GM03348 (cell line): ENCODE measurements at places on chromosomes 5 and 9.
A peak's percentile ranks its signal among the peaks of the same experiment; 100 is the strongest.

- peak; percentile 39 for DNase-seq
Measured at GRCh38 chr9:123568691-123569688, 213.0 kb downstream of the CRB2 start.

DNA sequence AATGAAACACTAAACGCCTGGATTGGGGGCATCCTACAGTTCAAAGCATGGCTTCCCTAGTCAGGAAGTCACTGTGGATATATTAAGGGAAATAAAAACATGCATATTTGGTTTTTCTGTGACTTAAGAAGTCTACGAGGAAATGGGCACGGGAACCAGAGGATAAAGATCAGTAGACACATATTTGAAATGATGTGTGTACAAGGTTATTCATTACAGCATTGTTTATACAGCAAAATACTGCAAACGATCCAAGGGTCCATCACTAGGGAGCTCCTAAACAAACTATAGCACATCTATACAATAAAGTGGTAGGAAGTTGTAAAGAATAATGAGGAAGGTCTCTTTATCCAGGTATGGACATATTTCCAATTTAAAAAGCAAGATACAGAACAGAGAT, 71.8 kb downstream of the EFNA5 start:
- DNase-seq: no peak

GRCh38 chr5:150431574-150431973, 18.0 kb downstream of the RPS14 start:
- no peak for DNase-seq

GRCh38 chr5:103469288-103470040, 93.1 kb downstream of the NUDT12 start:
- peak; percentile 23 for DNase-seq

GRCh38 chr9:89632192-89632733, 27.5 kb downstream of the GADD45G start:
- no peak for DNase-seq

DNA sequence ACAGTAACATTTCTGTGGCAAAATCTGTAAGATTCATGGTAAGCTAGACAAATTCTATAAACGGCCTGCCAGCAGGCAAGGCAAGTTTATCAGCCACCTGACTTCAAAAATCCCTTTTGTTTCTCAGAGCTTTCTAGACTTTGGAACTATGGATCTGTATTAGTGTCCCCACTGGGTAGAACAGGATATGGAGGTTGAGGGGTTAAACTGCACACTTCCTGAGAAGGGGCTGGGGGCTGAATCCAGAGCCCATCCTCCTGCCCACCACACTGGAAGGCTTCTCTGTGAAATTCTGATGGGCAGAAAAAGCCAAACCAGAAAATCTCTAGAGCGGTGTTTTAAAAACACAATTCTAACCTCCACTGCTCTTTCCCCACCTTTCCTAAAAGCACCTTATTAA, 128.7 kb downstream of the ENTREP1 start:
- no peak for DNase-seq

- DNase-seq: no peak
Measured at GRCh38 chr9:82206946-82207345, 218.4 kb downstream of the SPATA31D1 start.

DNA sequence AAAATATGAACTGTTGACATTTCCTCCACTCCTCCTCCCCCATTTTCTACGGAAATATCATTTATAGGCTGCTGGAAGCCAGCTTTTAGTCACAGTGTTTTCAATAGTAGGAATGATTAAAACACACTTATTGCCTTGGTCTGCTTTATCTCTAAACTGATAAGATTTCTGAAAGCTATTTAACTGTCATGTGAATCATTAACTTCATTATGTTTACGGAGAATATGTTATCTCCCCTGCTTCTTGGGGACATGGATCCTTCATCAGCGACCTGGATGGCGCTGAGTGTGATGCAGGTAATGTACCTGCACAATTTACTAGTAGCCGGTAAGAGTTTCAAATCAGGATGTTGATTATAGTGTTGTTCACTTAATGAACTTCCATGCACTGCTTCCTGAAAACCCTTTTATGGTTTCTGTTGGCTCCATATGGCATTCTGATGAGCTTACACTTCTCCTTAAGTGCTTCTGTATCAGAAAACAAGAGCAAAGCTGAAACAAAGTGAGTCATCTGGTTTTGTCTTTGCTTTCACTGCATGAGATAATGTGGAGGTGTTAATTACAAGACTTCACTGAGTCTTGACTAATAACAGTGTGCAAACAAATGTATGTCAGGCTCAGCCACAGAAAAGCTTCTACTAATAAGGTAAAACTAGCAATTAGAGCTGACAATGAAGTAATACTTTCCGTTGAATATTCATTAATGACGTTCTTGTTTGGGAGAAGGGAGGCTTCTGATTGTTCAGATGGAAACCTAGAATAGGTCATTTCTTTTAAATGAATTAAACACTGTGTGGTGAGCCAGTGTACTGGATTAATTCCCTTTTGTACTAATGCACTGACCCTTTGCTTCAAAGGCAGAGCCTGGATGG, 162.4 kb upstream of the ZNF608 start:
- no peak for DNase-seq

- DNase-seq: no peak
Measured at GRCh38 chr5:112264151-112264550, 154.9 kb downstream of the EPB41L4A start.

- DNase-seq: no peak
Measured at GRCh38 chr5:178348356-178349074, 115.9 kb upstream of the PHYKPL start.

- no peak for DNase-seq
Measured at GRCh38 chr5:135395866-135396265, 3.2 kb downstream of the MACROH2A1 start.

DNA sequence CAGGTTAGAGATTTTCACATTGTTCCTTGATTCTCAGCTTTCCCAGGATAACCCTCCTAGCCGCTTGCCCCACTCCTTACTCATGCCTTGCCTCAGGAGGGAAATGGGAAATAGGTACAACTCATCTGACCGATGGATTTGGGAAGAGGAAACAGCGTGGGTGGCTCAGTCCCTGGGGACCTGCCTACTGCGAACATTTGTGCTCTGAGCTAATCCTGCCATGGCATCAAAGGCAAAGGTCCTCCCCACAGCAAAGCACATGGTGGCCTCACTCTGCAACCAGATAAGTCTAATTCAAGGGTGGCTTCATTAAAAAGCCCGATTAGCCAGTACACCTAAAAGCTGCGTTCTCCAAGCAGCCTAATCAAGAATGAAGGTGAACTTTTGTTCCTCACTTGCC, 82.4 kb upstream of the ADRA1B start:
- DNase-seq: no peak

DNA sequence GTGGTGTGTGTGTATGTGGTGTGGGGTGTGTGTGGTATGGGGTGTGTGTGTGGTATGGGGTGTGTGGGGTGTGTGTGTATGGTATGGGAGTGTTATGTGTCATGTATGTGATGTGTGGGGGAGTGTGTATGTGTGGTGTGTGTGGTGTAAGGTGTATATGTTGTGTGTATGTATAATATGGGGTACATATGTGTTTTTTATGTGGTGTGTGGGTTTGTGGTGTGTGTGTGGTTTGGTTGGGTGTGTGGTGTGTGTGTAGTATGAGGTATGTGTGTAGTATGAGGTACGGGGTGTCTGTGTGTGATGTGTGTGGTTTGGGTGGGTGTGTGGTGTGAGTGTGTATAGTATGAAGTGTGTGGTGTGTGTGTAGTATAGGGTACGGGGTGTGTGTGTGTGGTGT, 11.4 kb downstream of the ECSCR start:
- DNase-seq: no peak

DNA sequence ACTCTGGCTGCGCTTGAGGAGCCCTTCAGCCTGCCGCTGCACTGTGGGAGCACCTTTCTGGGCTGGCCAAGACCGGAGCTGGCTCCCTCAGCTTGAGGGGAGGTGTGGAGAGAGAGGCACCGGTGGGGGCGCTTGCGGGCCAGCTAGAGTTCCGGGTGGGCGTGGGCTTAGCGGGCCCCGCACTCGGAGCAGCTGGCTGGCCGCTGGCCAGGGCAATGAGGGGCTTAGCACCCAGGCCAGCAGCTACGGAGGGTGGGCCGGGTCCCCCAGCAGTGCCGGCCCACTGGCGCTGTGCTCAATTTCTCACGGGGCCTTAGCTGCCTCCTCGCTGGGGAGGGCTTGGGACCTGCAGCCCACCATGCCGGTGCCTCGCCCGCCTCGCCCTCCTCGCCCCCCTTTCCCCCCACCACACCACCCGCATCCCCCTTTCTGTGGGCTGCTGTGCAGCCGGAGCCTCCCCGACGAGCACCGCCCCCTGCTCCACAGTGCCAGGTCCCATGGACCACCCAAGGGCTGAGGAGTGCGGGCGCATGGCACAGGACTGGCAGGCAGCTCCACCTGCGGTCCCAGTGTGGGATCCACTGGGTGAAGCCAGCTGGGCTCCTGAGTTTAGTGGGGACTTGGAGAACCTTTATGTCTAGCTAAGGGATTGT, 954.5 kb downstream of the DTWD2 start:
- DNase-seq: no peak

DNA sequence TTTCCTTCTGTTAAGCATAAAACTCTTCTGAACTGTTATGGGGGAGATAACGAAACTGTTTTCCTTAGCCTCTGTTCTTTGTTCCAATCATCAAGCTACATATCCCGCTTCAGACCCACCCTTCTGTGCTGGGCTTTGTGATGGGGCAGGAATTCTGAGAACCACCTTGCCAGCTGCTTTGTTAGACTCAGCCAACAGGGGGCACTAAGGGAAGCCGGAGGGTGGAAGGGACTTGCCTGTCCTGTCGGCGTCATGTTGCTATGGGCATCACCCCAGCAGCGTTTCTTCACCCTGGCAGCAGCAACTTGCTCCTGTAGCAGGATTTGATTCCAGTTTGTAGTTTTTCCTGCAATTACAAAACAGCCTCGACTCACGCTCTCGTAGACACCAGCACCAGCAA, 169.1 kb downstream of the CAAP1 start:
- no peak for DNase-seq

DNA sequence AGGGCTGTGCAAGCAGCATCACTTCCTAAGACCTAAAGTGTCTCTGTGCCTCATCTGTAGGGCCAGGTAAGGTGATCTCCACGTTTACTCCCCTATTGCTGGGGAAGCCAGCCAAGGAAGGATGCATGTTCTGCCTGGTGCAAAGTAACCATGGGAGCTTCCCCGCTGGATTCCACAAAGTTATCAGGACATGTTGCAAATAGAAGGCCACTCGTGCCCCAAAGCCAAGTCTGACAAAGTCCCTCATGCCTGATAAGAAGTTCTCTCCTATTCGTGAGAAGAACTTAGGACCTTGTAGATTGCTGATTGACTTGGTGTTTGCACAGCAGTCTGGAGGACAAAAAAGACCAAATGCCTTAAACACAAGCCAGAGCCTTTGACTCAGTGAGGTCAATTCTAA, 81.5 kb downstream of the FAM114A2 start:
- DNase-seq: no peak

DNA sequence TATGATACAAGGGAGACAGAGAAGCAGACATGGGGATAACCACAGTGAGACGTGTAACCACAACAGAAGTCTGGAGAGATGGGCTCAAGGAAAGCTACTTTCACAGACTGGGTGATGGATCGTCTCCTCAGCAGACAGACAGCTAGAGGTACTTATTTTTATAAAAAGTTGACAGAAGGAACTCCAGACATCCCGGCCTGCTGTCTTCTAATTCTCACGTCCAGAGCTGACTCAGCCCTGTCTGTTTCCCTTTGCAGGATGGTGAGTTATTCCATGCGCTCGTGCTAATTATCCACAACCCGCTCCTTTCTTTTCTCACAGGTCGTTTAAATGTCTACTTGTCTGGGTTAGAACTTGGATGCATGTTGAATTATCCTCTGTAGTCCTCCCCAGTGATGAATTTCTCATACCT, 304.5 kb downstream of the CWC27 start:
- DNase-seq: no peak

DNA sequence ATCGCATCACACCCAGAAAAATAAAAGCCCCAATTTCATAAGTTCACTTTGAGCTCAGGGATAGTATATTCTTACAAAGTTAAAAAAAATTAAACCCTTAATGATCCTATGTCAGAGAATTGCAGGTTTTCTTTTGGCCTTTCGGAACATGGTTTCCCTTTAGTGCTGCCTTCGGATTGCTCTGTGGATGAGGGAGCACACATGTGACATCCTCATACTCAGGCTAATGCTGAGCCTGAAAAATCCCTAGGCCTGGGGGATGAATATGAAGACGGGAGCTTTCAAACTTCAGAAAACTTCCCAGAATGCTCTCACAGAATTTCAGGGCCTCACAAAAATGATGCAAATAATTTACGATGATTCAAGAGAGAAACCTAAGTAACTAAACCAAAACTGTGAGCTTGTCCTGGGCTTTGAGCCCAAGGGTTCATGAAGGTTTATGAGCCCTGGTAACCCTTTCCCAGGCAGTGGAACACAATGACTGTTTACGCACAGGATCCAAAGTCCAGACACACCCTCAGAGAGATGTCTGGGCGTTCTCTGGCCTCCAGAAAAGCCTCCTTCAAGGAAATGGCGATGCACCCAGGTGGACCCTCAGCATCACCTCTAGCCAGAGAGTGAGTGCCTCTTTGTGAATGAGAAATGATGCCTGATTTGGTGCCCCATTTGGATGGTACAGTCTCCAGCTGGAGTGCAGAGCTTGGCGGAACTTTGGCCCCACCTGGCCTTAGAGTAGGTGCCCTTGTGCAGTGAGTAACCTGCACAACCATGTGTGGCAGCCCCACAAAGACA, 145.4 kb downstream of the ENTREP1 start:
- no peak for DNase-seq

DNA sequence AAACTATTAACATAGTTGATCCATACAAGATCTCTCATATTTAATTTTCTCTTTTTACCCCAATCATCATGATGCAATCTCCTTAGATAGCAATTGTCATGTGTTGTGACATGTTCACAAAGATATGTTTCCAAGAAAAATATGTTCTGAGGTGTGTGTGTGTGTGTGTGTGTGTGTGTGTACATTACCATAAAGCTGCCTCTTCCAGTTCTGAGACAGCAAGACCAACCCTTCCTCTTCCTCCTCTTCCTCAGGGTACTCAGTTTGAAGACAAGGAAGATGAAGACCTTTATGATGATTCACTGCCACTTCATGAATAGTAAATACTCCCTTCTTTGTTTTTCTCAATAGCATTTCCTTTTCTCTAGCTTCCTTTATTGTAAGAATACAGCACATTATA, 303.3 kb upstream of the PRDM9 start:
- no peak for DNase-seq

DNA sequence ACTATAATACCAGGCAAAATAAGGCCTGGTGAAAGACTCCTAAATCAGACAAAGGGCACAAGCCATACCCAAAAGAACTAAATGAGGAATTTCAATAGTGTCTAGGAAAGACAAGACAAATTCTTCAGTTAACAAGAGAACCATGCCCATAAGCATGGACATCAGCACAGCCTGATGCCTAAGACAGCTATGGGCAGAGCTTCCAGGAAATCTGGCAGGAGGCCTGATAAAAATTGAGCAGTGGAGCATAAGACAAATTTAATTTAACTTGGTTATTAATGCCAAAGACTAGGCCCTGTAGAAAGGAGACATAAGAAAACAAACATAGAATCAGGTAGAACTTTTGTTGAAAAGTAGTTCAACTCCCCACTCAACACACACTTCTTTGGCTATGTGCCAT, 17.3 kb downstream of the KLHL3 start:
- no peak for DNase-seq

- DNase-seq: no peak
Measured at GRCh38 chr9:14140096-14140697, 173.7 kb downstream of the NFIB start.
